ENCODE measurements at places on chromosomes 12 and 14. TPM values are rescaled to one million over a fixed set of nuclear protein-coding genes. Genes with fewer than 3 reads are reported as not detected.

The TCTN2 gene
- total RNA-seq = 334 TPM

The KCNK10 gene
- total RNA-seq = not detected

GRCh38 chr12:15268309-15268708, 47.1 kb upstream of the RERG start:
- no peak for DNase-seq

DNA sequence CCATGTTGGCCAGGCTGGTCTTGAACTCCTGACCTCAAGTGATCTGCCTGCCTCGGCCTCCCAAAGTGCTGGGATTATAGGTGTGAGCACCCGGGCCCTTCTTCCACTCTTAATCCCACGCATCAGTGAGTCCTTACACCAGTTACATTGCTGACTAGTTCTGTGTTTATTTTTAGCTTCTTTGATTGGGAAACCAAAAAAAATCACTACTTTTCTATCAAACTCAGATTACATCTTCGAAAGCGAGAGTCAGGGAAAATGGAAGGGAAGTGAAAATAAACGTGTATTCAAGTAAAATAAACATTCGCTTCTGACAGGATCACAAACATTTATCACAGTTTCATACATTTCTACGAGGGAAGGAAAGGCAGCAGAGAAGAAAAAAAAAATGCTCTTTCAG, 32.2 kb downstream of the FGD6 start:
- no peak for DNase-seq

- DNase-seq = no peak
These were observed 450.3 kb downstream of the RMST start for GRCh38 chr12:97912943-97913342.

- no peak for DNase-seq
These were observed 2.9 kb upstream of the MMP17 start for GRCh38 chr12:131825146-131825892.

Measured in uterus (tissue), 4 donors.